ENCODE measurements at places on chromosomes 3 and 15.

DNA sequence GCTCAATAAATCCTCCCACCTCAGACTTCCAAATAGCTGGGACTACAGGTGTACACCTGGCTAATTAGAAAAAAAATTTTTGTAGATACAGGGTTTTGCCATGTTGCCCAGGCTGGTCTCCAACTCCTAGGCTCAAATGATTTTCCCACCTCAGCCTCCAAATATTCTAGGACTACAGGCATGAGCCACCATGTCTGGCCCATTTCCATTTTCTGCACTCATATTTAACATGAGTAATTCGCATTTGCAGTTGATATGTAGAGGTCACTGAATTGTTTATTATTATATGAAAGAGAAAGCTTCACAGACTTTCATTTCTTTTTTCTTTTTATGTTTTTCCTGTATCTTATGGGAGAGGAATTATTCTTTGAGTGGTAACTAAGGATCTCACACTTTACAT is 492.7 kb downstream of the CNTN3 start:
- no peak for DNase-seq

- peak; percentile 83 for DNase-seq
Observed at GRCh38 chr3:48685603-48686511, at the start of gene NCKIPSD. Gene NCKIPSD (minus strand): TSS chr3:48685915. CDS start chr3:48685807, 108 bp downstream.

DNA sequence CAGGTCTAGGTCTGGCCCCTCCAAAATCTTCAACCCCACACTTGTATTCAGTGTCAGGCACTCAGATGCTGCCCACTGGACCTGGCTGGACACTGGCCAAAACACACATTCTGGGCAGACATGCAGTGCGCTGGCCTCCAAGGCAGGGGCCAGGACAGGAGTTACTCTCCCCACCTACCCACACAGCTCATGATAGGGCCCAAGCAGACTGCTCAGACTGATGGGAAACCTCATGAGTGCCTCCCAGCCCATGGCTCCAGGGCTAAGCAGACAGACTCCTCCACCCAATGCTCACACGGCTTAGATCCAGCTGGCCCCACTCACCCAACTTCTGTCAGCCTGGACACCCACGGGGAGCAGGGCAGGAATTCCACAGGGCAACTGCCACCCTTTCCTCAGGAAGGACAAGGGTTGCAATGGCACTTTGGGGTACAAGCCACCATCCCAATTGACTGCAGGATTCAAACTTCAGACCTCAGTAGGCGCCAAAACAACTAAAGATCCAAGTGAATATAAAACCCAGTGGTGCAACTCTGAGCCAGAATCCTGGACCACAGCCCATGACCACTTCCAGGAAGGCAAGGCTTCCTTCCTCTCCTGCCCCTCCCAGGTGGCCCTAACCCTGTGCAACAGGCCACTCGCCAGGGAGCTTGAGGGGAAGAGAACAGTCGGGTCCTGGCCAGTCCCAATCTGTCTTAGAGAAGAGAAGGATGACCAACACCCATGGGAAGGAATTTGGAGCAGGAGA is 1.4 kb downstream of the LTF start:
- DNase-seq = peak; percentile 27

- no peak for DNase-seq
Observed at GRCh38 chr3:24110051-24110450, 165.0 kb downstream of the NR1D2 start.

- no peak for DNase-seq
Observed at GRCh38 chr15:62739082-62739481, 303.5 kb upstream of the TPM1 start.

DNA sequence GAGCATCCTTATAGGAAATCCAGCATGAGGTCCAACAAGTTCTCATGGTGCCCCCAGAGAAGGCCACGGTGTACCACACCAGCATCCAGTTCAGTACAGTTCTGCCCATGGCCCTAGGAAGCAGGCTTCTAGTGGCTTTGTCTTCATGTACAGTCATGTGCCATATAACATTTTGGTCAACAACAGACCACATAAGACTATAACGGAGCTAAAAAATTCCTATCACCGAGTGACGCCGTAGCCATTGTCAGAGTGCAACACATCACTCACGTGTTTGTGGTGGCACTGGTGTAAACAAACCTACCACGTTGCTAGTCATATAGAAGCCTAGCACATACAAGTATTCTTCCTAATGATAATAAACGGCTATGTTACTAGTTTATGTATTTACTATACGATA is 209.0 kb downstream of the ARRDC4 start:
- DNase-seq = no peak
